ENCODE measurements at places on chromosomes 6 and 20. TPM values are rescaled to one million over a fixed set of nuclear protein-coding genes. Genes with fewer than 3 reads are reported as not detected.

PPIL6 gene
- total RNA-seq: not detected

SMIM28 gene
- total RNA-seq: not detected

KATNA1 gene
- total RNA-seq: 26.8 TPM

DNA sequence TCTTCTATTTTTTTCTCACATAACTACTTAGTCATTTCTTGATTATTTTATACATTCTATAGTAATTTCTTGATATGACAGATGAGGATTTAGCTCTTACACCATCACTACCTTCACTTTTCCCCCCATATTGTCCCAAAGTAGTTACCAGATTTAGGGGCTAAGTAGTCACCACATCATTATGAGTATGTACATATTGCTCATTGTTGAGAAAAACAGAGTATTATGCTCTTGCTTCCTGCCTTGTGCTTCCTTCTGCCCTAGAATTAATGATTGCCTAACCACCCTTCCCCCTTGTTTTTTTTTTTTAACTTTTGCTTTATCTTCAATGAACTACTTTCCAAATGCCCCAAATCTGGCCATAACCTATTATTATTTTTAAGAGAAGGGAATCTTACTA is 6.8 kb upstream of the HLA-B start:
- no peak for DNase-seq

DNA sequence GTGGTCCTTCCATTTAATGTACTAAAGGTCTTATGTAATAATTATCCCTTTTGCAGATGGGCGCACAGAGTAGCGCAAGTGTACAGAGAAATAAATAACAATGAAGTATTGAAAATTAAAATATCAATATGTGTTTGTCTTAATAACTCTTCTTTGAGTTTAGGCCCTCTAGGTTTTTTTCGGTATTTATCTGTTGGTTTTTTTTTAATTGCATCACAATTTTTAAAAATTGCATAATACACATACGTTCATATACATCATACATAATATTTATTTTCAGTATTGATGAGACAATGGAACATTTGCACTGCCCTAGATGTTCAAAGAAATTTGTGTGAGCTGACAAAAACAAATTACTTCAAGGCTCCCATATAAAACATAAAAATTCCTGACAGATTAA is 15.1 kb downstream of the ADGRB3 start:
- no peak for DNase-seq

VWA7 gene
- total RNA-seq: 18.3 TPM

COL9A3 gene
- not detected for total RNA-seq

All from stomach (tissue), 19 donors.